ENCODE measurements at places on chromosomes 3 and 15. TPM values are rescaled to one million over a fixed set of nuclear protein-coding genes. Genes with fewer than 3 reads are reported as not detected.

The IL12A gene
- total RNA-seq = 0.80 TPM

- ATAC-seq = no peak
These were observed 7.1 kb downstream of the CELSR3 start for GRCh38 chr3:48655606-48656005.

- ATAC-seq = peak; percentile 4
These were observed 9.9 kb upstream of the LEKR1 start for GRCh38 chr3:156816091-156816793.

The RBP2 gene
- total RNA-seq = not detected

The NAA80 gene
- total RNA-seq = 7.6 TPM

The TJP1 gene
- 118 TPM for total RNA-seq

DNA sequence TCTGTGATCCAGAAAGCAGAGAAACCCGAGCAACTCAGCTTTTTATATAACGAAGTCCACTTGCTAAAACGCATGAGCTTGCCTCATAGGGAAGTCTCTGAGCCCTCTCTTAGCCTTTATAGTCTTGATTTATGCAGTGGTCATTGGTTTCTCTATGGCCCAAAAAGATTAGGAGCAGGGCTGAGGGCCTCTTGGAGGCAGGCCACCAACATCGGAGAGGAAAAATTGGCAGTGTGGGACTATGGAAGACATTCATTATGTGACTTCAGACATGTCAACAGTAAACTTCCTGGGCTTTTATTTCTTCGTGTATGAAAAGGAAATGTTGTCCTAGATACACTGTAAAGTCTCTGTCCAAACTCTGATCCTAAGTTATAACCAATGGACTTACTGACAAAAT is 13.5 kb downstream of the RAB8B start:
- no peak for ATAC-seq

DNA sequence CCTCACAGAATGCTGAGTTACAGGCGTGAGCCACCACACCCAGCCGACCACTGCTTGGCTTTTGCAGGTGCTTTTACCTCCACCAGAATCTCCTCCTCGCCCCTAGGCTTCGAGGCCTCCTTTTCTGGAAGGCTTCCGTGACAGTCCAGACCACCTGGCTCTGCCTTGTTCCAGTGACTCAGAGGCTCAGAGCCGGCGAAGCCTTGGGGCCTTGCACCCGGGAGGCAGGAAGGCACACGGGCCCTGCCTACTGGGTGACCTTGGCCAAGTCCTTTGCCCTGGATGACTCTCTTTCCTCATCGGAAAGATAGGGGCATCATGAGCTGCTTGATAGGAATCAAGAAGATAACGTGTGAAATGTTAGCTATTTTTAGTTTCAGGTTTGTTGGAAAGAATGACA is 31.3 kb upstream of the FURIN start:
- no peak for ATAC-seq

DNA sequence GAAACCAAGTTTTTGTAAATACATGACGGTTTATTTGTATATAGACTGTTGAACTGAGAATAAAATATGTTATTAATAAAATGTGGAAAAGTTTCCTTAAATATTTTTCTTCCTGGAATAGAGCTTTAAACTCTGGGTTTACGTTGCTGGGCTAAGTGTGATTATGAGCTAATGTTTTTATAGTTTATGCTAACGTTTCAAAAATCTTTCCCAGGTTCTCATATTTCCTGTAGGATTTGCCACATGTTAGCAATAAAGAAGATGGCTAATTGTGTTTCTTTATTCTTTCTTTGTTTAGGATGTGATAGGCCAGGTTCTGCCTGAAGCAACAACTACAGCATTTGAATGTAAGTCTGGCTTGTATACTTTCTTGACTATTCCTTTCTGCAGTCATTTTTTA is 7.2 kb downstream of the MAP2K5 start:
- no peak for ATAC-seq

The PLSCR4 gene
- total RNA-seq = 8.8 TPM

The OXTR gene
- total RNA-seq = 0.16 TPM

DNA sequence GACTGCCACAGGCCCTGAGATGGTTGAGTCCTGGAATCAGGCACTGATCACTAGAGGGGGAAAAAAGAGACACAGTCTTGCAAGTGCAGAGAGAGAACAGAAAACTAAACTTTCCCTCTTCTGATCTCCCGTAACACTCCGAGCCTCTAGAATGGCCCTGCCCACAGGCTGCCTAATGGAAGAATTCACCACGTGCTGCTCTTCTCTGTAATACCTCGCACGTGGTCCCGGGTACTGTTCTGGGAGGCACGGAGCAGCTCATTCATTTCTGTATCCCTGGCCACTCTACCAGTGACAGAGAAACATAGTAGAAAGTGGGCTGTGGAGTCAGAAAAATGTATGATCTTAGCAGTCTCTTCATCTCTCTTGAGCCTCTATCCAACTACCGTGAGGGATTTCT is 30.4 kb downstream of the VGLL4 start:
- no peak for ATAC-seq

The FOXB1 gene
- not detected for total RNA-seq

The ZIC4 gene
- not detected for total RNA-seq

The DUOXA1 gene
- 131 TPM for total RNA-seq

The FAIM gene
- 10.7 TPM for total RNA-seq

DNA sequence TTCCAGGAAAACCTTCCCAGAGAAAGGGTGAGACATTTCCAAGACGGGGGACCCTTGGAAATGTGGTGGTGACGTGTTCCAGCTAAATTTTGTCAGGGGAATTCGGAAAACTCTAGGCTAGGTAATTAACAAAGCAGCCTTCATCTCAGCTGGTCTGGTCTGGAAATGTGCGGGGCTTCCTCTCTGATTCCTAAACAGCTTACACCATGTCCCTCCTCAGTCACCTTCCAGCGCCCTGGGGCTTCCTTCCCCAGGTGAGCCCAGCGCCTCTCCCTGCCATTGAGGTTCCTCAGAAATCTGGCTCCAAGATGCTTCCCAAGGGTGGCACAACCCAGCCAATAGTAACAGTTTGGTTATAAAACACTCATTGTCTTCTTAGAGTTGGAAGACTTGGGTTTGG is 571 bp downstream of the ACAD9 start:
- ATAC-seq = no peak

DNA sequence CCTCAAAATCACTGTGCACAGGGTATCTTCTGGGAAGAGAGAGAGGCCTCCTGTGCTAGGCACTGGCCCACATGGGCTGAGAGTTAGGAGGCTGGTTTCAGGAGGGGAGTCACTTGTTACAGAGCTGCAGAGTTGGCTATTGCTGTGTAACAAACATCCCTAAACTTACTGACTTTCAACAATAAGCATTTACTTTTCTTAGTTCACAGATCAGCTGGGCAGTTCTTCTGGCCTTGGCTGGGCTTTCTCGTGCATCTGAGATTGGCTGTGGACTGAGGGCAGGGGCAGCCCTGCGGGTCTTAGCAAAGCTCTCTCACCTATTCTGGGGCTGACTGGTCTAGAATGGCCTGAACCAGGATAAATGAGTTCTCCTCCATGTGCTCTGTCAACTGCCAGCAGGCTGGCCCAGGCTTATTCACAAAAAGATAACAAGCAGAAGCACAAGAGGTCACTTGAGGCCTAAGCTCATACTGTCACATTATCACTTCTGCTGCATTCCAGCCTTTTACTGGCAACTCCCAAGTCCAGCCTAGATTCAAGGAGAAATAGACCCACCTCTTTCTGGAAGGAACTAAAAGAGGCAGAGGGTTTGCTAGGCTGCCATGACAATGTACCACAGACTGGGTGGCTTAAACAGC is 17.2 kb upstream of the RBSN start:
- no peak for ATAC-seq

The TPRG1 gene
- total RNA-seq = 30.4 TPM

DNA sequence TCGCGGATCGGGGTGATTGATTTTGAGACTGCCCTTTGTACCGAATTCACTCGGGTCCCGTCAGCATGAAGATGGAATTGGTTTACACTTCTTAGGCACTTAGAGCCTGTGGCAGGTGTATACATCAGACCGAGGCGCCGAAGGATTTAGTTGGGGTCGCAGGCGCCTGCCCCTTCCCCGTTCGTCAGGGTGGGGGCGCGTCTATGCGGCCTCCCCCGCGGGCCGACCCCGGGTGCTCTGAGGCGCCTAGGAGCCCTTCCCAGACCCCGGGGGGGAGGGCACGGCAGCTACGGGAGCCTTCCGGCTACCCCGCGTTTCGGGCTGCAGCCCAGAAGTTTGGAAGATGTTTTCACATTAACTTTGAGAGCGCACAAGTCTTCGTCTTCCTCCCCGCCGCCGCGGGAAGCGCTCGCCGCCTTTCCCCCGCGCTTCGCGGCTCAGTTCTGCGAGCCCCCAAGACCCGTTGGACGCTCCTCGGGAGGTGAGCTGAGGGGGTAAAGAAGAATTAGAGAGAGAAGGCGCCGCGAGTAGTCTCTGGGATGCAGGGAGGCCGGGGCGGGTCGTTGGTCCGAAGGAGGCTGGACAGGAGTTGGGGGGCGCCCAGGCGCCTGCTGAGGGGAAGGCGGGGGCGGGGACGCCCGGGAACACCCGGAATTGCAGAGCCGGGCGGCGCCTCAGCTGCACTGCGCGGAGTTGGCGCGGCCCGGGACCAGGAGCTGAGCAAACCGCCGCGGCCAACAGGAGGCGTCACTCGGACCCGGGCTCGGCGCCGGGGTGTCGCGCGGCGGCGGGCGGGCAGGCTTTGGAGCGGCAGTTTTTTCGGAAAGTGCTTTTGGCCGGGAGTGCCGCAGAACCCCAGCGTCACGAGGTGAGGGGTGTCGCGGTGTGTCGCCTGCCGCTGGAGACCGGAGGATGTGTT is 780 bp downstream of the TIPARP start:
- ATAC-seq = peak; percentile 38

- ATAC-seq = no peak
These were observed 21.4 kb upstream of the SPPL2A start for GRCh38 chr15:50786871-50787270.

GRCh38 chr15:68285259-68285980 is 7.9 kb downstream of the FEM1B start:
- no peak for ATAC-seq

DNA sequence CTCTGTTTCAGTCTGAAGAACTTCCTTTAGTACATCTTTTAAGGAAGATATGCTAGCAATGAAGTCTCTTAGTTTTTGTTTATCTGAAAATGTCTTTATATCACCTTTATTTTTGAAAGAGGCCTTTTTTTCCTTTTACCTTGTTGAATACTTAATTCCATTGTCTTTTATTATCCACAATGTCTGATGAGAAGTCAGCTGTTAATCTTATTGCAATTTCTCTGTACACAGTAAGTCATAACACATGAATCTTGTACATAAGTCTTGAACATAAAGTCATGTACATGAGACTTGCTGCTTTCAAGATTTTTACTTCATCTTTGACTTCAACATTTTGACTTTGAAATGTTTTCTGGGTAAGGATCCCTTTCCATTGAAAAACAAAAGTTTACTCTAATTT is 424.3 kb upstream of the ATP10A start:
- ATAC-seq = no peak

The KNG1 gene
- not detected for total RNA-seq
